CD4-positive, alpha-beta T cell treated with Interferon gamma for 1 hour (primary cell): ENCODE measurements at places on chromosomes 3 and 15.

DNA sequence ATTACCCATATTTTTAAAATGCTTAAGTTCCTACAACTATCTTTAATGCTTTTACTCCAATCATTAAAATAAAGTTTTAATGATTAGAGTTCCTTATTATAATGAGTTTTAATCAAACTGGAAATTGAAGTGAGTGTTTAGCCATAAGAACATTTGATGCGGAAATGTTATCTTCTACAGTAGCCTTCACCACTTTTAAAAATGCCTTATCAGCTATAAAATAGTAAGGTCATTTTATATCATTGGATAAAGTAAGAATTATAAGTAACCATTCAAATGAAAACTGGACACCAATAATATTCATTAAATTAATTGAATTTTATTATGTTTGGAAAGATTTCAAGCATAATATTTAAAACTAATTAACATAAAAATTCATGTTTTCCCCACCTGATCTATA lies 825.0 kb upstream of the ROBO1 start:
- no peak for DNase-seq

DNA sequence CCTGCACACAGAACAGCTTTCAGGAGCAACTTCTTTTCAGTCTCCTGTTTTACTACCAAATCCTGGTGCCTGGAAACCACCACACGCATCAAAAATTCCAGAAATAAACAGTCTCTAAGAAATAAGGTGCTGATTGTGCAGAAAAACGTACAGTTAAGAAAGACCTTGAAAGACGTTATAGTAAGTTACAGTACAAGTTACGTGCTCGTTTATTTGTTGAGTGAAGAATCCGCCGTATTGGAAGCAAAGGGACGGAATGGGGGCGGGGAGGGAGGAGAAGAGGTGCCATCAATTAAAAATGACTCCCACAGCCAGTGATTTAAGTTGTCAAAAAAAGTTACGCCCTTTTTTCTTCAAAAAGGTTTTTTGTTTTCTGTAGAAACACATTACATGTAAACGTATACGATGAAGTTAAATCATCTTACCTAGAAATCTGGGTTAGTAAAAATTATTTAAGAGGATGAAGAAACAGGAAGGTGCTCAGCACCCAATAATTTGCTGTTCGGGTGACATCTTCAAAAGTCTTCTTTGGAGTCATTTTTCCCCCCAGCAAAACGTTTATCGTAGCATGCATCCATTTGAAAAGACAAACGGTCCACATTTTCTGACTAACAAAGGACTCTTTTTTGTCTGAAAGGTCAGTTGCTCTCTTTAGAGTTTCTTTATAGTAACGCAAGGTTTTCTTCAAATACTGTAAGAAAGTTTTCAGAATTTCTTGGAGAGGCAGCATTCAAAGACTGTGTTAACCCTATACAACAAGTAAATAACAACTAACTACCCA lies 782 bp upstream of the UACA start:
- no peak for DNase-seq

GRCh38 chr3:50493086-50493485 lies 10.3 kb downstream of the CACNA2D2 start:
- DNase-seq: no peak

- no peak for DNase-seq
Observed at GRCh38 chr3:32432711-32433530, 41.3 kb downstream of the CMTM7 start.

DNA sequence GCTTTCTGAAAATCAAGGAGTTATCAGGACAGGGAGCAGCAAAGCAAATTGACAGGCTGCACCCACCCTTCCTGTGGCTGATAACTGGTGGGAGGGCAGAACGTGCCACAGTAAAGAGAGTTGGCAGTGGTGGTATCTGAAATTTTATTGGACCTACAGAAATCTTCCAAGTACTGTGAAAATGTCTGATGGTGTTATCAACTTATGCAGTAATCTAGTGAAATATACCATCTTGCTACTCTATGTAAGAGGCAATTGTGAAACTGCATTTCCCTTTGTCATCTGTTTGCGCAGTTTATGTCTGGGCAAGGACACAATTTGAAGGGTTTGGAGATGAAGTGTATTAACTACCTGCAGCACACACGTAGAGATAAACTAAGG lies 1.5 kb downstream of the PLCL2 start:
- DNase-seq: no peak

GRCh38 chr3:180755556-180755955 lies 76.3 kb upstream of the CCDC39 start:
- no peak for DNase-seq
